Type B pancreatic cell (in vitro differentiated cells): ENCODE measurements at places on chromosomes 13 and 19. TPM values are rescaled to one million over a fixed set of nuclear protein-coding genes. Genes with fewer than 3 reads are reported as not detected.

KBTBD7 gene
- 12.8 and 13.8 TPM in 2 replicates for total RNA-seq

GFY gene
- total RNA-seq: not detected in 2 replicates

PBX4 gene
- 2.1 and 10.9 TPM in 2 replicates for total RNA-seq

SIGLEC8 gene
- not detected in 2 replicates for total RNA-seq

DNA sequence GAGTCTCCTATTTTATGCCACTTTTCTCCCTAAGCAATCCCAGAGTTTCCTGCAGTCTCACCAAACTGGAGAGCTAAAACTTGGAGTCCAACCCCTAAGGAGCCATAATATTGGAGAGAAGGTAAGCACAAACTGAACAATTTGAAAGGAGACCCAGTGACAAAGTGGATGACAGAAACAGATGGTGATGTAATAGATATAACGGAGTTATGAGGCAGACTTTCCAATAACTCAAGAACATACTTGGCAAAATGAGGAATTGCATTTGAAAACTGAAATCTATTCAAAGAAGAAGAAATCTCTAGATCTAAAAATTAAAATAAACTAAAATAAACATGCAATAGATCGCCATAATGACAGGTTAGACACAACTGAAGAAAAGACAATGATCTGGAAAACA, 200.9 kb upstream of the MIR17HG start:
- DNase-seq: no peak

- no peak for DNase-seq
Measured at GRCh38 chr13:52760077-52760476, 20.5 kb upstream of the CNMD start.

DNA sequence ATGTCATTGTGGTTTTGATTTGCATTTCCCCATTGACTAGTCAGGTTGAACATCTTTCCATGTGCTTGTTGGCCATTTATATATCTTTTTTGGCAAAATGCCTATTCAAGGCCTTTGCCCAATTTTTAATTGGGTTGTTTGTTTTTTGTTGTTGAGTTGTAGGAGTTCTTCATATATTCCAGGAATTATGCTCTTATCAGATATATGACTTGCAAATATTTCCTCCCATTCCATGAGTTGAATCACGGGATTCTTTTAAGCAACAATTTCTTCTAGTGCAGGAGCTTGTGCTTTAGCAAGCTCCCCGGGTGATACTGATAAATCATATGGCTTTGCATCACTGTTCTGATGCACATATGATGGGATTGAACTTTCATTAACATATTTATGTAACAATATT, 47.0 kb upstream of the FLT1 start:
- no peak for DNase-seq

DNA sequence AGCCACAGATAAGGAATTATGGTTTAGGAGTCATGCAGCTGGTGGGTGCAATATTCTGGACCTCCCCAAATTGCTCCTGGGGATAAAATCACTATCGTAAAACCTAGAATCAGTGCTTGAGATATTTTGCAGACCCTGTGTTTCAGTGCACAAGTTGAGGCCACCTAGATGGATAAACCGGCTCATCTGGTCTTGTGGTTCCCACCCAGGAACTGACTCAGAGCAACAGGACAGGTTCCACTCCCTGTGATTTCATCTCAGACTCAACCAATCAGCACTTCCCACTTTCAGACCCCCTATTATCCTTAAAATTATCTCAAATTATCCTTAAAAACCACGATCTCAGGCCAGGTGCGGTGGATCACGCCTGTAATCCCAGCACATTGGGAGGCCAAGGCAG, 21.0 kb downstream of the FBXL12 start:
- DNase-seq: no peak
